ENCODE measurements at places on chromosomes 3 and 15. TPM values are rescaled to one million over a fixed set of nuclear protein-coding genes. Genes with fewer than 3 reads are reported as not detected.

RASGRF1 gene
- total RNA-seq: 0.11 TPM

CHRNA3 gene
- 24.5 TPM for total RNA-seq

ATP13A3 gene
- 88.2 TPM for total RNA-seq

SH2D7 gene
- total RNA-seq: not detected

DUOXA1 gene
- 6.5 TPM for total RNA-seq

FAM81A gene
- not detected for total RNA-seq

ZPLD1 gene
- not detected for total RNA-seq

ARL13B gene
- 6.0 TPM for total RNA-seq

CXCR6 gene
- 0.42 TPM for total RNA-seq

- peak; percentile 63 for DNase-seq
- no peak overlapping the region for H3K4me3 ChIP-seq
- no peaks in the 10 kb centered on the region for H3K27me3 ChIP-seq
- peak overlapping the region; percentile 79 for H3K27ac ChIP-seq
Observed at GRCh38 chr15:68200016-68200861, 4.9 kb downstream of the CALML4 start.

DNA sequence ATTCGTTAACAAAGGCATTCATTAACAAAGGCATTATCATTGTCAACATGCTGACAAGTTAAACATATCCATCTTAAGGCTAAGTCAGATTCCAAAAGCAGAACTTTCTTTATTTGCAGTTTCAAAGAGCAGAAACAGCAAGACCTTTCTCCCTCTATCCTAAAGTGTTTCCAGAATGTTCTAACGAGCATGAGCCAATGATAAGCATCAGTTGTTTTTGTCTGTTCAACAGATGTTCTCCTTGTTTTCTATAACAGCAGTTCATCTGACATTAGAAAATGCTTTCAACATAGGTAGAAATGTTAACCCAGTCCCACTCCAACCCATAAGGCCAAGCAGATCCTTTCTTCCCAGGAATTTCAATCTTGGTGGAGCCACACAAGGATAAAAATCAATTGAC lies 77.6 kb upstream of the POMGNT2 start:
- H3K36me3 ChIP-seq: no peaks in the 10 kb centered on the region
- H3K27ac ChIP-seq: no peak overlapping the region
- DNase-seq: no peak

GRCh38 chr15:29636921-29637320 lies 185.3 kb downstream of the TJP1 start:
- H3K4me1 ChIP-seq: no peaks in the 10 kb centered on the region
- H3K4me3 ChIP-seq: no peak overlapping the region
- no peaks in the 10 kb centered on the region for H3K36me3 ChIP-seq

- H3K36me3 ChIP-seq: no peaks in the 10 kb centered on the region
- no peak overlapping the region for H3K27ac ChIP-seq
- DNase-seq: no peak
- no peaks in the 10 kb centered on the region for H3K4me1 ChIP-seq
- H3K27me3 ChIP-seq: no peaks in the 10 kb centered on the region
Observed at GRCh38 chr15:33124811-33125210, 69.7 kb downstream of the FMN1 start.

DNA sequence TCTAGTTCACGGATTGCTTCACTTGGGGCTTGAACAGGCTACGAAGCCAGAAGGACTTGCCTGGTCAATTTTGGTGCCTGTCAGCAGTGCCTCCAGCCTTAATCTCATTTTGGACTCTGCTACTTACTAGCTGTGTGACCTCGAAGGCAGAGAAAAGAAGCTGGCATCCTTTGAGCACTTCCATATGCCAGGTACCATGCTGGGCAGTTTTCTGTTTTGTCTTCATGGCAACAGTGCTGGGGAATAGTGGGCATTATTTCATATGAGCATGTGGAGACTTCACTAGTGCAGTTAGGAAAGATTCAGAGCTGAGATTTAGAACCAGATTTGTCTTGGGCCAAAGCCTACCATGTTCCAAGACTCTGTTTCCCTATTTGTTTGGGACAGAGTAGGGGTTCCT lies 92.2 kb downstream of the LRTM1 start:
- no peak overlapping the region for H3K4me3 ChIP-seq
- no peaks in the 10 kb centered on the region for H3K4me1 ChIP-seq
- no peaks in the 10 kb centered on the region for H3K27me3 ChIP-seq
- H3K27ac ChIP-seq: no peak overlapping the region
- DNase-seq: no peak

- H3K27me3 ChIP-seq: no peaks in the 10 kb centered on the region
- H3K4me3 ChIP-seq: no peak overlapping the region
- no peak overlapping the region for H3K27ac ChIP-seq
- no peak for DNase-seq
- H3K4me1 ChIP-seq: no peaks in the 10 kb centered on the region
- no peaks in the 10 kb centered on the region for H3K36me3 ChIP-seq
Observed at GRCh38 chr3:151093905-151094304, 8.4 kb downstream of the MED12L start.

DNA sequence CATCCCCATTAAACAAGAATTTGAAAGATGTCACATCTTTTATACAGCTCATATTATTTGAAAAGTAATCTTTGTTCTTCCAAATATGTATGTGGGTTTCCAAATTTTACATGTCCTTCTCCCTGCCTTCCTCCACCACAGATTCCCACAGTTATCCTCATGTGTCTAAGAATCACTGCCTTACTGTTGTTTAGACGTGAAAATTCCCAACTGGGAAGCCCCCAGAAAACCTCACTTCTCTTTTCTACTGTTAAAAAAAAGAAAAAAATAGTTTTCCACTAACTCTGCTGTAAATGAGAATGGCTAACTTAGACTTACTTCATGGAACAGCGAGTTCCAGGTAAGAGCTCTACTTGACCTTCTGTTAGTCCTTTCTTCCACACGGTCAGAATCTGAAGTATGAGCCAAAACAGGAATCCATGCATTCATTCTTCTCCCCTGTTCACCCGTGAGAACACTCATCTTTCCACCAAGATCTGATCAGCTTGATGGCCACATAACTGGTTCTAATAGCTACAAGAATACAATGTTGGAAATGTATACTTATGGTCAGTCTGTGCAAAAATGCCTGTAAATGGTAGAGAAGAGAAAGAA lies 17.9 kb upstream of the CSTA start:
- no peak overlapping the region for H3K27ac ChIP-seq
- H3K4me3 ChIP-seq: no peak overlapping the region
- H3K36me3 ChIP-seq: no peaks in the 10 kb centered on the region
- DNase-seq: no peak

Data from adrenal gland (tissue), 19 donors.